Activated T-cell treated with anti-CD3 and anti-CD28 coated beads, Interleukin-2, amount 50 U/mL, for 24 hours (primary cell): ENCODE measurements at places on chromosomes 6 and 20.

GRCh38 chr6:1614448-1615150 lies 4.9 kb downstream of the FOXC1 start:
- DNase-seq: peak; percentile 42

DNA sequence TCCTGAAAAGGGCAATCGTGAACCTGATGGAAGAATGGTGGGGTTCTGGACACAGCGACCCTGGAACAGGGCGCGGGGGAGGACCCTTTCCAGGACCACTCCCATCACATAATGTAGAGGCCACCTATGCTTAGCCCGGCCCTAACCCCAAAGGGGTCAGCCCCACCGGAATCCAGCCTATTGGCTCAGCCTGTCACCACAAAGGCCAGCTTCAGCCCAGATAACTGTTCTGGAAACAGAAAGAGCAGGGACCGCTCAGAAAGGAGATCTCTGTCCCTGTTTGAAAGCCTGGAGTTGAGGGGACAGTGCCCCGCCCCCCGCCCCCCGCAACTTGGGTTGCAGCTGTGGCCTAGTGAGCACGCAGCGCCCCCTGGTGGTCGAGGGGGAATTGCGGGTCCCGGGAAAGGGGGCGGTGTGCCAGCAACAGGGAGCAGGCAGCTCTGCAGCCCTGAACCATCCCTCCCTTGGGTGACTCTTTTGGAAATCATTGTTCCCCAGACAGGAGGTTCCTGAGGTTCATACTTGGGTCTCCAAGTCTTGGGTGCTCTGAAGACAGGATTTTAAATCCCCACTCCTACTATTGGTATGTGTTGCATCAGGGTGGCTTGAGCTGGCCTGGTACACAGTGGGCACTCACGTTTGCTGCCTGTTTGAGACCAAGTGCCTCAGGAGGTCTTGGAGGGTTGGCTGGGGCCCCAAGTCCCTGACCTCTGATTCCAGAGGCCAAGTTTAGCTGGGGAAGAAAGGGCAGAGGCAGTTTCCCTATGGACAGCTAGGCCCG lies 1.5 kb downstream of the SIGLEC1 start:
- peak; percentile 87 for DNase-seq

- DNase-seq: no peak
Observed at GRCh38 chr6:144478483-144478882, 193.3 kb downstream of the UTRN start.

- peak; percentile 32 for DNase-seq
Observed at GRCh38 chr6:99602520-99603420, 3.9 kb upstream of the PRDM13 start.

GRCh38 chr6:131636880-131637792 lies at the start of gene ENPP3:
Gene ENPP3 (plus strand): TSS chr6:131637302. CDS start chr6:131637385, 83 bp downstream.
- no peak for DNase-seq

- no peak for DNase-seq
Observed at GRCh38 chr20:17786221-17786718, 86.5 kb downstream of the BANF2 start.

GRCh38 chr20:63549679-63550282 lies 2.2 kb upstream of the SRMS start:
- DNase-seq: no peak

- DNase-seq: no peak
Observed at GRCh38 chr6:35248300-35248699, 11.2 kb upstream of the ZNF76 start.

GRCh38 chr6:160790028-160790792 lies 88.2 kb downstream of the PLG start:
- no peak for DNase-seq

- peak; percentile 66 for DNase-seq
Observed at GRCh38 chr20:52972965-52973819, 1.0 kb downstream of the TSHZ2 start.

GRCh38 chr20:57595041-57596030 lies 24.9 kb downstream of the ZBP1 start:
- no peak for DNase-seq

DNA sequence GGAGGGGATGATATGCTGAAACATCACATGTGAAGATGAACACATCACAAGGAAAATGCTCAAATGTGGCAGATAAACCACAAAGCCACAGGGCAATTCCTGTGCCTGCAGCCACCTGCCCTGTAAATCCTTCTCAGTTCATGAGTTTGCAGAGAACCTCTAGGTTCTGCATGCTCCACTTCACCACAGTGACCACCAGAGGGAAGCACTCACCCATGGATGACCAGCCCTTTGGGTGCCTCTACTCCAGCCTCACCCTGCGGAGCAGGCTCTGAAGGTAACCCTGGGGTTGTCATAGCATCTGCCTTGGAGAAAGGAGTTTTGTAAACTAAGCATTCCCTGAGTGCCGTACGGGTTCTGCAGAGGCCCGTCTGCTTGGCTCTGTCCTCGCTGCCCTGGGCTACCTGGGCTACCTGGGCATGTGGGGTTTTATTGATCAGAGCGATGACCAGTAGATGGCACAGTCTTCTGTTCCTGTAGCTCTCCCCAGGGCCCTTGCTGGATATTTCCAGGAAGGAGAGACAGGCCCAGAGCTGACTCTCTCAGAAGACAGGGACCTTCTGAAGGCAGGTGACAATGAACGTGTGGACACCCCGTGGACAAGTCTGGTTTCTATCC lies 31.7 kb upstream of the CST1 start:
- no peak for DNase-seq

- no peak for DNase-seq
Observed at GRCh38 chr6:42571611-42572342, 7.9 kb downstream of the UBR2 start.

- no peak for DNase-seq
Observed at GRCh38 chr20:46838011-46838410, 56.6 kb upstream of the EYA2 start.

DNA sequence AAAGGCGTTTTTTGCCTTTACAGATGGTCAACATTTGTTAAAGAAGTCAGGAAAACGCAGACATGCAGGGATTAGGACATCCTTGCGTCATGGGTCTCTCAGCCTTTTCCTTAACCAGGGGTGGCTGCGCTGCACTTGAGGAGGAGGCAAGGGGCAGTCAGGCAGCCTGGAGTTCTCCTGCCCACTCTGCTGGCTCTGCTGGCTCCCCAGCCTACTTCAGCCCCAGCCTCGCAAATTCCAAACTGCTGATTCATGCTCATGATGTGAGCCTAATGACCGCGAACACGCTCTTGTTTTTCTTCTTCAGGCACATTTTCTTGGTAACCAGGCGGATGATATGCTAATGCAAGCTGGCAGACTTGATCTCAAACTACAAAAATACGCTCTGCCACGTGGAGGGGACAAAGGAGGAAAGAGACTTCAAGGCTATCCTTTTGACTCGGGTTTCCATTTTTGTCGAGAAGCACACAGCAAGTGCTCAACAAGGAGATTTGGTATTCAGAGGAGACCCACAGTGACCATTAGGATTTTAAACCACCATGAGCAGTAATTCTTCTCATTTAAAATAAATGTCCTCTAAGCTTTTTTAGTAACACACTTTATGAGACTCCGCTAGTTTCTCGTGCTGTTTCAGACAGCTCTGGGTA lies 290.3 kb upstream of the STXBP5 start:
- DNase-seq: no peak

DNA sequence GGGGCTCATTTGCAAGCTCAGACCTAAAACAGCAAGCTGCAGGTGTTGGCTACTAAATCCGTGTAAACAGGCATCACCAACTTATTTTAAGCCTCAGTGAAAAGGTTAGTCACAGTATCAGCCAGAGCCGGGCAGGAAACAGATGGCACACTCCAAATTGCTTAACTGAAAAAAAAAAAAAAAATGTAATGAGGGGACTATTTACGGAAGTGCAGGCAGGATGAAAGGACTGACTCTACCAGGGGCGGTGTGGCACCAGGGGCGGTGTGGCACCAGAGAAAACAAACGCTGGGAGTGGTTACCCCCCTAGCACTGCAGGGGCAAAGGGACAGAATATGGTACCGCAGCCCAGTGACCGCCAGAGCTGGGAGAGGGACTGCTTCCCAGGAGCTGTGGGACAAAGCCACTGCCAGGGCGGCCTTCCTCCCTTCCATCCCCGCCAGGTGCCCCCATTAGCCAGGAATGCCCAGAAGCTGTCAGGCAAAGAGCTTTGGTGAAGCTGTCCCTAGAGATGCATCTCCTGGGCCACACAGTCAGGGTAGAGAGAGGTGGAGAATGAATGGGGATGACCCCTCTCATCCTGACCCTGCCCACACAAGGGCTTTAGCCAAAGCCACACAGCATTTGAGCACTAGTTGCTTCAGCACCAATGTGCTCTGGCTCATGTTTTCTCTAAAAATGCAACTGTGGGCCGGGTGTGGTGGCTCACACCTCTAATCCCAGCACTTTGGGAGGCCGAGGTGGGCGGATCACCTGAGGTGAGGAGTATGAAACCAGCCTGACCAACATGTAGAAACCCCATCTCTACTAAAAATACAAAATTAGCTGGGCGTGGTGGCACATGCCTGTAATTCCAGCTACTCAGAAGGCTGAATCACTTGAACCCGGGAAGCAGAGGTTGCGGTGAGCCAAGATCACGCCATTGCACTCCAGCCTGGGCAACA lies 39.6 kb upstream of the GFOD1 start:
- DNase-seq: no peak

DNA sequence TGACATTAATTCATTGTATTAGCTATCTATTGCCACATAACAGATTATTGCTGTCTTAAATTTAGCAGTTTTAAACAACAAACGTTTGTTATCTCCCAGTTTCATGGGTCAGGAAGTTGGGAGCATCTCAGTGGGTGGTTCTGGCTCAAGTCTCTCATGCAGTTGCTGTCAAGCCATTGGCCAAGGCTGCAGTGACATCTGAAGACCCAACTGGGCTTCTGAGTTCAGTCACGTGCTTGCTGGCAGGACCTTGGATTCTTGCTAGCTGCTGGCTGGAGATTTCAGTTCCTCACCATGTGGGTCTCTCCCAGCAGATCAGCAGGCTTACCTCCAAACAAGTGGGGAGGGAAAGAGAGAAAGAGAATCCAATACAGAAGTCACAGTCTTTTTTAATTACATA lies 152.6 kb upstream of the EXOC2 start:
- no peak for DNase-seq

DNA sequence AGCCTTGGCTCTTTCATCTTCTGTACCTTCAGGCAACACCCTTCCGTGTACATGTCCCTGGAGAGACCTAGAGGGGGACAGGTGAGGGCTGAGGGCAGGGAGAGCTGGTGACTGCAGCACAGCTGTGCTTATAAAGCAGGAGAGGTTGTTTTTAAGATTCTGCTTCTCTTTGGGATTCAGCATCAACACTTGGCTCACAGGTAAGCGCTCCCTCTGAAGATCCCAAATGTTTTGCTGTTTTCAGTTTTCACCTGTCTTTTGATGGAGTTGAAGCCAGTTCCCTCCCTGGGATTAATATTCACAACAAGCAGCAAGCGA lies 19.4 kb upstream of the TRAF3IP2 start:
- no peak for DNase-seq

GRCh38 chr6:151057061-151057460 lies 182.7 kb upstream of the AKAP12 start:
- no peak for DNase-seq

DNA sequence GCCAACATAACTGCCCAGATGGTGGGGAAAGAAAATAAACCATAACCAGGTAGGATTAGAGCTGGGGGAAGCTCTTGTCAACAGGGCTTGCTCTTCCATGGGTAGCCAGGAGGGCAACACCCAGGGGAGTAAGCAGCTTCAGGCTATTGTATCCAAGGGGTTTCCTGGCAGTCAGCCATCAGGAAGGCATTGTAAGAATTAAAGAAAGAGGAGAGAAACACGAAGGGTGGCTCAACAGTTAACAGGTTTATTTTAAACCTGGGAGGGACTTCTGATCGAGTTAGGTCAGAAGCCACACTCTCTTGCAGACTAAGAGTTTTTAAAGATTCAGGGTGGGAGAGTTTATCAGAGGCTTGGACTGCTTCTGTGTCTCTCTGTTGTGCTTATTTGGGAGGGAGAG lies 114.2 kb downstream of the QRSL1 start:
- no peak for DNase-seq

DNA sequence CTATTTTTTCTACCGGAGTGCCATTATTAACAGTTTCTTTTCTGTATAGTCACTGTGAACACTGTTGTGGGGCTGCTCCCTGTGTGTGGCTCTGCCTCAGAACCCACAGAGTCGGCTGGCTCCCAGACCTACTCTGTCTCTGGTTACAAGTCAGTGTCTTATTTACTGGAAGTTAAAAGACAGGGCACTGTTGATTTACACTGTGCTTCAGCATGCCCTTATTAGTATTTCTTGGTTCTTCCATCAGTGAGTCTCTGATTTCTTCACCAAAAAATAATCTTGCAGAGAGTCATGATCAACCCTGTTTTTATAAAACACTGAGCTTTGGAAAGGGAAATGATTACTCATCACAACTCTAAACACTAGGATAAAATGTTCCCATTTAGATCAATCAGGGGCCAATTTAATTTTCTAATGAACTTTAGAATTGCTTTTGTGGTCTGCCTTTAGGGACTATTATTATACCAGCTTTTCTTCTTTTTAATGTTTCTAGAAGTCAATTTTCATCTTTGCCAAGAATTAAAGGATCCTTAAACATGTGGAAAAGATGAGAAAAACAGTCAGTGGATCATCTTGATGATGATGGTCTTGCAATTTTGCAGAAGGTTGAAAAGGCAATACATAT lies 92.6 kb downstream of the UTRN start:
- no peak for DNase-seq

- no peak for DNase-seq
Observed at GRCh38 chr6:43744931-43745727, 24.9 kb upstream of the VEGFA start.

DNA sequence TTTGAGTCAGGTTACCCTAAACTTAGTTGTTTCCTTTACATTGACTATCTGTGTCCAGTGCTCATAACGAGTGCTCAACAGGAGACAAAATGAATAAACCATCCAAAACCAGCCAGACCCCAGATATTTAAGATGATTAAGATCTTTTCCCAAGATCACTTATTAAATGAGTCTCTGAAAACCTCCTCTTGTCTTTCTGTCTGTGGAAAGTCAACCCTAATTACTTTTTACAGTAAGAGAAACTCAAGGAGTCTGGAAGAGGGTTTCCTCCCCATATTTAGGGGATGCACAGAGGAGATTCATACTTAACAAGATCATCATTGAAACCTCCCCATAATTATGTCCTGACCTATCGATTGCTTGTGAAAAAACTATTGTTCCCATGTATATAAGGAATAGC lies 84.0 kb downstream of the CAP2 start:
- DNase-seq: no peak

GRCh38 chr6:6925391-6926164 lies 182.2 kb upstream of the RREB1 start:
- no peak for DNase-seq

DNA sequence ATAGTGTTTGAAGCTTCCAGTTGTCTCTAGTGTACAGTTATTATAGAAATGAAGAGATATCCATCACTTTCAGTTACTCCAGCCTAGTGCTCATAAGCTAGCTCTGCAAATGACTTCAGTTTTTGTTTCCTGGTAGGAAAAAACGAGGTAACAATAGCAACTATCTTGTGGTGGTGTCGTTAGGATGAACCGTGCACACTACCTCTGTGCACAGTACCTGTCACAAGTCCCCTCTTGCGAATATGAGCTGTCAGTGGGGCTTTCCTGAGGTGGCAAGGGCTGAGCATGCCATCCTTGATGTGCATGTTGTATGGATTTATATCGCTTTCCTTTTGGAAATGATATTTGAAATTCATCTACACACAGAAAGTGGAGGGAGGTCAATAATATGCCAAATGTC lies 151.8 kb downstream of the ARID1B start:
- no peak for DNase-seq
